ENCODE measurements at places on chromosomes 7 and 10.

- no peak for DNase-seq
Measured at GRCh38 chr7:70143075-70144044, 545.1 kb downstream of the AUTS2 start.

GRCh38 chr7:142556740-142557139 is 192.5 kb upstream of the PRSS1 start:
- no peak for DNase-seq

- DNase-seq = no peak
Measured at GRCh38 chr10:92222603-92223262, 68.1 kb downstream of the CPEB3 start.

DNA sequence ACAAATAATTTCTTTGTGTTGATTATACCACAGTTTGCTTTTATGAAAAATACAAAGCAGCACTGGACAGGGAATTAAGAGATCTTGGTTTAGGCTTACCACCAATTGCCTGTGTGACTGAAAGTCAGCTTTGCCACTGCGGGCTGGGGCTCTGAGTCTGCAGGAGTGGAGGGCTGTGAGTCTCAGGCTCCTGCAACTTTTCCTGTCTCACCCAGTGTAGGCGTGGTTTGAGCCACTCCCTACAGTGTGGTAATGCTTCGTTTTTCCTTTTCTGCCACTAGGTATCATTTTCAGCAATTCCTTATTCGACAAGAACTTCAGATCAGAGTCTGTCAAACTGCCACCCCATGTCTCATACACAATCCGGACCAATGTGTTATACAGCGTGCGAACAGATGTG is 180.6 kb downstream of the ABCA13 start:
- DNase-seq = no peak

- DNase-seq = no peak
Measured at GRCh38 chr7:31724696-31725095, 37.7 kb downstream of the PPP1R17 start.

GRCh38 chr10:14884082-14884481 is 5.4 kb downstream of the SUV39H2 start:
- DNase-seq = no peak

DNA sequence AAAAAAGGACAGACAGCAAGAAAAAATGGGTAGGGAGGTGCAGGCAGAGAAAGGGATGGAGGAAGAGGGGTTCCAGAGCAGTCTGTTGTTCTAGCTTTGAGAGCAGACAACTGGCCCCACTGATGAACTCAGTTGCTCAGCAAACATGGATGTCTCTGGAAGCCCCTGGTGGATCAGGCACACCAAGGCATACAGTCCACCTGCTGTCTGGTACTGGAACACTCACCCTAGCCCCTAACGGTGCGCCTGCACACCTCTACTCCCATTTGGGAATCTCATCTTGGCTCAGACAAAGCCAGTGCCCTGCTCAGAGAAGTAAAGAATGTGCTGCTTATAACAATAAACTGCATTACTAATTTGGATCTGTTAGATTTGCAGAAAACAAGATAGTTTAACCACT is 7.7 kb downstream of the MACROH2A2 start:
- DNase-seq = no peak

DNA sequence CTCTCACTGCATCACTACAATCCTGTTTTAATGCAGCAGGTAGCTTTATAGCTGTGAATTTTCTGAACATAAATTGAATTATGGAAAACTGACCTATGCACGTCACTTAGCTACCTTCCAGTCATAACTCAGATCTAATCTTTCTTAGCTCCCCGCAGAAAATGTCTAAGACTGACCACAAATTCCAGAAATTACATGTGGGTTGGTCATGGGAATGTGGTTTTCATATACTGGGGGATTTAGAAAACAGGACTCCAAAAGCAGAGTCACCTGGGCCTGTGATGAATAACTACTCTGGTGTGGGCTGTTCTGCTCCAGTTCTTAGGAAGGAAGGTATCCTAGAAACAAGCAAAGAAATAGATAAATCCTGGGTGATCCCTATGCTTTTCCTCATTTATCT is 178.4 kb upstream of the LRRTM3 start:
- no peak for DNase-seq

DNA sequence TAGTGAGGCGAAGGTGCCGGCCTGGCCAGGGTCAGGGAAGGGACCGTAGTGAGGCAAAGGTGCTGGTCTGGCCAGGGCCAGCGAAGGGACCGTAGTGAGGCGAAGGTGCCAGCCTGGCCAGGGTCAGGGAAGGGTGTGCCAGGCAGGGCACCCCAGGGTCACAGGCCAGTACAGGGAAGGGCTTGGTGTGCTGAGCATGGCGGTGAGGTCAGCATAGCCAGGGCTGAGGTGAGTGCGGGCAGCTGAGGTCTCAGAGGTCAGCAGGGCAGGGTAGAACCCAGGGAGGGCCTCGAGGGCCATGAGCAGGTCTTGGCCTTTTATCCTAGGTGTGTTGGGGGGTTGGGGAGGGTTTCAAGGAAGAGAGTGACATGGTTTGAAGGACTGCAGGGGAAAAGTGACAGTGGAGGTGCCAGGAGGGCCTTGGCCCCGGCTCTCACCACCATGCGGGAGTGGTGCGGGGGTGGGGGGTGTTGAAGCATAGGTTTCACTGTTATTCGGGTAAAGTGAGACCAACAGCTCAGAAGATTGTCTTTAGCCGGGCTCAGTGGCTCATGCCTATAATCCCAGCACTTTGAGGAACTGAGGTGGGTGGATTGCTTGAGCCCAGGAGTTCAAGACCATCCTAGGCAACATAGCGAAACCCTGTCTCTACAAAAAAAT is 93.3 kb downstream of the CHST15 start:
- DNase-seq = no peak

DNA sequence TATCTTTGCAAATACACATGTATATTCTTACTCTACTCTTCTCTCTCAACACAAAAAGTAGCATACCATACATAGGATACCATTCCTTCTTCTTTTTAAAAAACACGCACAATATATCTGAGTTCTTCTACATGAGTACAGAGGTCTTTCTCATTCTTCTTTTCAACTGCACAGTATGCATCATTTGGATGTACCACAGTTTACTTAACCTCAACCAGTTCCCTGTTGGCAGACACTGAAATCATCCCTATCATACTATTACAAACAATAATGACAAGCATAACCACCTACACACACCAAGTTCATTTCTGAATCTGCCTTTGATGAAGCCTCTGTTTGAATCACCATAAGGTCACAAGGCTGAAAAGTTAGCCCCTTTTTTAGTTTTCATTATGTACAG is 25.7 kb upstream of the GGCT start:
- DNase-seq = no peak

DNA sequence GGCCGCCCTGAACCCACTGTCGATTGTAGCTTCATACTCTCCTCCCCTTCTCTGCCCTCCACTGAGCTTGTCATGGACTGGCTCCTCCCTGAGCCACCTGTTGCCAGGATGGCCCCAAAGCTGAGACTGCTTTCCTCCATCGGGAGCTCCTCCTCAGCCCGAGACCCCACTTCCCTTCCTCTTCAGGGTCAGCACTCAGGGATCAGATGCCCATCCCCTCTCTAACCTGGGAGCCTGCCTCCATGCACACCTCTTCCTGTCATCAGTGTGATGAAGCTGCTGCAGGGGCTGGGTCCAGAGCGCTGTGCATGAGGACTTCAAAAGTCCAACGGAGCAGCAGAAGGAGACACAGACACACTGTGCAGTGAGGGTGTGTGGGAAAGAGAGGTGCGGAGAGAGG is 201.1 kb downstream of the WDR37 start:
- DNase-seq = no peak

- DNase-seq = no peak
Measured at GRCh38 chr10:992871-993270, 4.6 kb downstream of the GTPBP4 start.

GRCh38 chr10:86222687-86223086 is 143.9 kb downstream of the GRID1 start:
- no peak for DNase-seq

- DNase-seq = no peak
Measured at GRCh38 chr7:126210707-126211106, 1042.0 kb downstream of the GRM8 start.

- no peak for DNase-seq
Measured at GRCh38 chr10:79356104-79356503, 8.8 kb downstream of the PPIF start.

DNA sequence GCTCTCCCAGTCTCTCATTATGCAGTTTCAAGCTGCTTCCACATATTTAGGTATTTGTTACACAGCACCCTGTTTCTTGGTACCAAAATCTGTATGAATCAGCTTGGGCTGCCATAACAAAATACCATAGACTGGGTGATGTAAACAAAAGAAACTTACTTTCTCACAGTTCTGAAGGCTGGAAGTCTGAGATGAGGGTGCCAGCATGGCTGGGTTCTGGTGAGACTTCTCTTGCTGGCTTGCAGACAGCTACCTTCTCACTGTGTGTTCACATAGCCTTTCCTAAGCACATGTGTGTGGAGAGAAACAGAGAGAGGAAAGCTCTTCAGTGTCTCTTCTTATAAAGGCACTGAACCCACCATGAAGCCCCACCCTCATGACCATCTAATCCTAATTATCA is 15.7 kb upstream of the CBLL1 start:
- no peak for DNase-seq

DNA sequence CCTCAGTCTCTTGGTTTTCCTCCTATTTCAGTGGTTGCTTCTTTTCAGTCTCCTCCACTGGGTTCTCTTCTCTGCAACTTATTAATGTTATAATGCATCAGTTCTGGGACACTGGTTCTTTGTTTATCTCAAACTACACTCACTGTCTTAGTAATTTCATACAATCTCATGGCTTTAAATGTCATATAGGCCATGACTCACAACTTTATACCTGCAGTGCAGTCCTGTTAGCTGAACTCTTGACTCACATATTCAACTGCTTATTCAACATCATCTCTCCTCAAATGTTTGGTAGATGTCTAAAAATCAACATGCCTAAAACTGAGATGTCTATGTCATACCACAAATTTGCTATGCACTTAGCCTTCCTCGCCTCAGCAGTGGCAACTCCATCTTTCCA is 101.2 kb upstream of the PALS2 start:
- no peak for DNase-seq

DNA sequence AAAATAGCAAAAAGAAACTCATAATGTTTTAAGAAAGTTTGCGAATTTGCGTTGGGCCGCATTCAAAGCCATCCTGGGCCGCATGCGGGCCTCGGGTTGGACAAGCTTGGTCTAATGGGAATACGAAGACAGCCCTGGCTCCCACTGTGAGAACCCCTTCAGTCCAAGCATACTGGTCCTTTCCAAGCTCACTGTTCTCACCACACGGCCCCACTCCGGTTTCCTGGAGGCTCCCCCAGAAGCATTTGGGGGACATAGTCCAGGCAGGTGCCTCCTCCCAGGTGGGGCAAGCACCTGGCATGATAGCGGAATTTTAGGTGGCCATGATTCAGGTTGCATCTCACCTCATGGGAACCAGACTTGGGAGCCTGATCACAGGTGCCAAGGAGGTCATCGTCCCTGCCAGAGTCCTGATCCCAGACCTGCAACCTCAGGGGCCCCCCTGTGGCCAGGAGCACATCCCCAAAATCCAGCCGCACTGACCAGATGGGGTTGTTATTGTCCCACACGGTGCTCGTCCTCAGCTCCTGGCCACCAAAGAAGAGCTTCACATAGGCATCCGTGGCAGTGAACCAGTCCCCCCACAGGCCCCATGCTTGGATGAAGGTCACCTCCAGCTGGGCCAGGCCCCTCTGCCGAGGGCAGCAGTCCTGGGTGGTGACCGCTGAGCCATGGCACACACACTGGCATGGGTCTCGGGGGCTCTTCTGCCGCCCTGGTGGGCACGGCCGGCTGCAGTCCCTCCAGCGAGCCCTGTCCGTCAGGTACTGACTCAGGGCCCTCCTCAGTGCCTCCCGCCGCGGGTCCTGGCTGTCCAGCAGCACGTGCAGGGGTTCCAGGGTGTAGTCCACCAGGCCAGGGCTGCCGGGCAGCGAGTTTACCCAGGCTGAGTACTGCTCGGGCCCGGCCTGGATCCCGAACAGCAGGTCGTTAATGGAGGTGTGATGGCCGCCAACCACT is 4.4 kb downstream of the PRF1 start:
- peak; percentile 68 for DNase-seq

GRCh38 chr7:25262586-25262985 is 34.3 kb upstream of the NPVF start:
- no peak for DNase-seq

DNA sequence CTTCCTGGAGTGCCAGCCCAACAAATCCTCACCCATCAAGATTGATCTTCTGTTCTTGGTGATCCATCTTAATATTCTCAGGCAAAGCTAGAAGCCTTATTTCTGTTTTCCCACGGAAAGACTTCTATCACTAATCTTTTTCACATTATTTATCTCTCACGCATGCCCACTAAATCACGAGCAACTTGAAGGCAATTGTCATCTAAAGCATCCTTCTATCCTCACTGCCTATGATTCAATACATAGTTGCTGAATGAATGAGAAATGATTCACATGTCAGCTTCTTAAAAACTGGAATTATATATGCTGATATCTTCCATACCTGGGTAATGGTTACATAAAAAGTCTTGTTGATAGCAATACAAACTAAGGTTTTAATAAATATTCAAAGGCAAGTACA is 12.6 kb upstream of the COL1A2 start:
- no peak for DNase-seq

DNA sequence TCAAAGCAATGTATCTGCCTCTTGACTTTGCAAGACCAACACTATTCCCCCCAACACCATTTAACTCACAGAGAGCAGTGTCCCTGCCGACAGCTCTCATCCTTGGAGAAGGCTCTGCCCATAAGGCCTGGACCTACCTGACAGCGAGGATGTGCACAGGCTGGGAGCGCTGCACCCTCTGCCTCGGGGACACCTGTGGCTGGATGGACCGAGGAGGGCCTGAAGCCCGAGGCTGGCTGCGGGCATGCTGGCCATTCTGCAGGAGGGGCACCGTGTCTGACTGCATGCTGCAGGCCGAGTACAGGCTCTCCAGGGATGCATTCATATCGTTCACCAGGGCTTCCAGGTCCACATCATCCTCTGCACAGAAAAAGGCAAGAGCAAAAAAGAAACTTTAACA is 108.4 kb downstream of the GRB10 start:
- DNase-seq = no peak

DNA sequence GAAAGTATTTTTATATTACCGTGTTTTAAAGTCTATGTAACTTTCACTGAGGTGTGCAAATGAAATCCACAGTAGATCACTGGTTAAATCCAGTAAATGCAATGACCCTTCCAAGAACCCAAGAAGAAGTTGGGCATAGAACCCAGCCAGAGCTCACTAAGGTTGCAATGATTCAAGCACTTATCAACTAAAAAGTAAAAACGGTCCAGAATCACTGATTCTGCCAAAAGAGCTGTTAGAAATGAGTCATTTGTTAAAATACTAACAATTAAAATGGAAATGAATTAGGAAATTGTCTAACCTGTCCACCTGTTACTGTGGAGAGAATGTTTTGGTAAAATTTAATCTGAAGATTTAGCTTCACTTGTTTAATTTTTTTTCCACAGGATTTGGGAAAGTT is 74.4 kb downstream of the ANK3 start:
- no peak for DNase-seq

- DNase-seq = no peak
Measured at GRCh38 chr7:988963-989529, 6.1 kb downstream of the CYP2W1 start.

All from type B pancreatic cell (in vitro differentiated cells).